Heart left ventricle (tissue), 16 donors: ENCODE measurements at places on chromosomes 3 and 15. TPM values are rescaled to one million over a fixed set of nuclear protein-coding genes. Genes with fewer than 3 reads are reported as not detected.

GRCh38 chr3:117550766-117551165 is 841.2 kb downstream of the TUSC7 start:
- no peak overlapping the region for H3K27ac ChIP-seq
- no peak overlapping the region for H3K4me3 ChIP-seq
- no peak for DNase-seq
- H3K27me3 ChIP-seq = no peaks in the 10 kb centered on the region
- no peaks in the 10 kb centered on the region for H3K4me1 ChIP-seq
- H3K36me3 ChIP-seq = no peaks in the 10 kb centered on the region

- peaks cover 10% of the 10 kb centered on the region for H3K4me1 ChIP-seq
- H3K27ac ChIP-seq = no peak overlapping the region
- H3K4me3 ChIP-seq = no peak overlapping the region
- peaks cover 25% of the 10 kb centered on the region for H3K27me3 ChIP-seq
- H3K36me3 ChIP-seq = no peaks in the 10 kb centered on the region
These were observed 66.7 kb upstream of the GATA2 start for GRCh38 chr3:128559486-128560225.

GRCh38 chr15:50219820-50220219 is 37.8 kb downstream of the SLC27A2 start:
- peaks cover 3% of the 10 kb centered on the region for H3K27me3 ChIP-seq
- no peak overlapping the region for H3K27ac ChIP-seq
- H3K4me1 ChIP-seq = no peaks in the 10 kb centered on the region
- no peak overlapping the region for H3K4me3 ChIP-seq
- DNase-seq = no peak

IGDCC3 gene
- total RNA-seq = not detected

PFN2 gene
- total RNA-seq = 31.9 TPM
